Glutamatergic neuron (in vitro differentiated cells): ENCODE measurements at places on chromosomes 16 and 17.

DNA sequence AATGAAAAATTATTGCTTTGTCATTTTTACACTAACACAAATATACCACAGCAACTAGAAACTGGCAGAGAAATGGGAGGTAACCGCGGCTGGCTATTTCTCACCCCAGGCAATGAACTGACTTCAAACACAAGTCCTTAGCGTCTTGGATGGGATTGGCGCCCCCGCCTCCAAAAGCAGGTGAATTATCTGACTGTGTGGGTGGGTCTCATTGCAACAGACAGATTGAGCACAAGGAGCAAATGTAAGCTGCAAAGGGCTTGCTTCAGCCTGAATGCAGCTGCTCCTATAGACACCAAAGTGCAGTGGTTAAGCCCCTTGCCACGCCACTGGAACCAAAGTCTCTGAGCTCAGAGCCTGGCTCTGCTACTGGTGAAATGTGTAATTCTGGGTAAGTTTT, 225.0 kb downstream of the XYLT1 start:
- H3K4me1 ChIP-seq, result peaks cover 1% of the 10 kb centered on the region
- no peak overlapping the region for H3K4me3 ChIP-seq
- peaks cover 9% of the 10 kb centered on the region for H3K36me3 ChIP-seq

- peak; percentile 66 for DNase-seq
- H3K4me1 ChIP-seq, result peaks cover 24% of the 10 kb centered on the region
- peaks cover 14% of the 10 kb centered on the region for H3K27me3 ChIP-seq
- peak overlapping the region; percentile 64 for H3K4me3 ChIP-seq
- H3K27ac ChIP-seq, result peak overlapping the region; percentile 78
- H3K36me3 ChIP-seq, result no peaks in the 10 kb centered on the region
Observed at GRCh38 chr17:50210240-50211225, 9.1 kb upstream of the COL1A1 start.

- no peak overlapping the region for H3K27ac ChIP-seq
- H3K4me3 ChIP-seq, result no peak overlapping the region
- H3K27me3 ChIP-seq, result peaks cover 3% of the 10 kb centered on the region
- H3K36me3 ChIP-seq, result no peaks in the 10 kb centered on the region
Observed at GRCh38 chr17:71985111-71986039, 135.4 kb upstream of the SOX9 start.

DNA sequence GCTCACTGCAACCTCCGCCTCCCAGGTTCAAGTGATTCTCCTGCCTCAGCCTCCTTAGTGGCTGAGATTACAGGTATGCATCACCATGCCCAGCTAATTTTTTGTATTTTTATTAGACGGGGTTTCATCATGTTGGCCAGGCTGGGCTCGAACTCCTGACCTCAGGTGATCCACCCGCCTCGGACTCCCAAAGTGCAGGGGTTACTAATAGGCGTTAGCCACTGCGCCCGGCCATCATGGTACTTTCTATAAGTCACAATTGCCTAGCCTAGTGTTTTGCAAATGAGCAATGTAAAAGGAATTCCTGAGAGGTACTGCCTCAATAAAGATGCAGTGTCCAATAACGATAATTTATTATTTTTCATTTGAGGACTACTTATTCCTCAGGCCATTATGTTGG, 13.9 kb upstream of the PSMC3IP start:
- H3K4me1 ChIP-seq, result no peaks in the 10 kb centered on the region
- H3K27me3 ChIP-seq, result peaks cover 2% of the 10 kb centered on the region
- H3K36me3 ChIP-seq, result no peaks in the 10 kb centered on the region
- DNase-seq, result no peak
- H3K27ac ChIP-seq, result no peak overlapping the region
- H3K4me3 ChIP-seq, result no peak overlapping the region
